Cortex of kidney (tissue), 1 donor: ENCODE measurements at places on chromosomes 1 and 21.

GRCh38 chr1:2248854-2249558, 20.9 kb downstream of the SKI start:
- no peak for DNase-seq

- no peak for DNase-seq
Measured at GRCh38 chr21:25997788-25998611, 172.6 kb downstream of the APP start.

DNA sequence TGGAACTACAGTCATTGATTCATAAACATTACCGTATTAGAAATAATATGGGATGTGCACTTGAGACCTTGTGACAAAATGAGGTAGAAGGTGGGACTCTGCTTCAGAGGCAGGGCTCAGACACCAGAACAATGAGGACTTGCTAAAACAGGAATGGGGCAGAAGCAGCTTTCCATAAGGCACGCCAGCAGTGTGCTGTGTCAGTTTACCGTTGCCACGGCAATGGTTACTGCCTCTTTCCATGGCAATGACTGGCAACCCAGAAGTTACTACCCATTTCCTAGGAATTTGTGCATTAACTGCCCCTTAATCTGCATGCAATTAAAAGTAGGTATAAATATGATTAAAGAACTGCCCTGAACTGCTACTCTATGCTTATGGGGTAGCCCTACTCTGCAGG, 169.0 kb downstream of the CHRM3 start:
- DNase-seq: no peak

- DNase-seq: no peak
Measured at GRCh38 chr1:230256896-230257295, 169.2 kb downstream of the PGBD5 start.
